ENCODE measurements at places on chromosomes 11 and 22.

GRCh38 chr11:76152086-76152681 is 54.1 kb downstream of the WNT11 start:
- DNase-seq = peak; percentile 95

DNA sequence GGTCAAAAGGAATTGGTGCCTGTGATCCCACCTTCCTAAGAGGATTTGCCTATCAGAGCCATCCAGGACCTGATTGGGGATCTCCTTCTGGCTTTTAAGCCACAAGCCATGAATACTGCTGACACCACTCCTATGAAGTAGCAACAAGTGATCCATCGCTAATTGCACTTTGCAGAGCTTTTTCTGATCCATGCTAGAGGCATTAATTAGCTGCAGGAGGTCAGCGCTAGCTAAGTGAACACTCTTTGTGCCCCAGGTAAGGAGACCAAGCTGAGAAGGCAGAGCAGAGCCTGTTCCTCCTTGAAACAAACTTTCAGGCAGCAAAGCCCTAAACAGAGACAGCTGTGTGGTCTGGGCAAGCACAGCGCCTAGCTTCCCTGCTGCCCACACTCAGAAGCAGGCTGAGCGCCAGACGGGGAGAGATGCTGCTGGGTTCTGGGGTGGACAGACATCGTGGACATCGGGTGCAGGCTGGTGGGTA is 122.2 kb downstream of the ABTB2 start:
- no peak for DNase-seq

- DNase-seq = no peak
These were observed 52.5 kb downstream of the TRIM44 start for GRCh38 chr11:35714882-35715627.

DNA sequence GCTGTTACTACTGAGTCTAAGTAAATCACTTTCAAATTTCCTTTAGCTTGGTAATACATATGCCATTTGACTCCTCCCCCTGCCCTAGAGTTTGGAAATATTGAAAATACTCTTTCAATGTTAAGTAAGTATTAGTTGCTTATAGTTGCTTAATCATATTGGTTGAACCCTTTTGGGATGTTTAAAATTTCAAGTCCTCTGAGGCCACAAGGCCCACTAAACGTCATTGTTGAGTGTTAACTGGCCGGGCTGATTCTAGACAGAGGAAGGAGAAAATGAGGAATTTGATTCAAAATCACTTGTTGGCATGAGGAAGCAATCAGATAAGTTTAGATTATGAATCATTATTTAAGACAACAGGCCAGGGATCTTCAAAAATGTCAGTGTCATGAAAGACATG is 8.5 kb downstream of the NAV2 start:
- no peak for DNase-seq

DNA sequence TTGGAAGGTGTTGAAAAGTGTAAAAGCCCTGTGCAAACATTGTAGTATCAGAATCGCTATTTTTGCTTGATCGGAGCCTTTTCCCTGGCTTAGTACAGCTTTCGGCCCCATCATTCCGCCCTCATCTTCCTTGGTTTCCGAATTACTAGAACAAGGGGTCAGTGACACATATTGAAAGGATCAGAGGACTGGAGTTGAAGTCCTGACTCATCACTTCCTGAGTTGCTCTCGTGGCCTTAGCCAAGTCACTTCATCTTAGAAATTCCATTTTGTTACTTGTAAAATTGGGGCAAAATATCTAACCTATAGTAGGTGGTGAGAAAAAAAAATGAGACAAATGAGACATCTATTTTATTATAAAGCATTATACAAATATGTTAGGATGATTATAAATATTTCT is 375.0 kb downstream of the NTM start:
- DNase-seq = no peak

DNA sequence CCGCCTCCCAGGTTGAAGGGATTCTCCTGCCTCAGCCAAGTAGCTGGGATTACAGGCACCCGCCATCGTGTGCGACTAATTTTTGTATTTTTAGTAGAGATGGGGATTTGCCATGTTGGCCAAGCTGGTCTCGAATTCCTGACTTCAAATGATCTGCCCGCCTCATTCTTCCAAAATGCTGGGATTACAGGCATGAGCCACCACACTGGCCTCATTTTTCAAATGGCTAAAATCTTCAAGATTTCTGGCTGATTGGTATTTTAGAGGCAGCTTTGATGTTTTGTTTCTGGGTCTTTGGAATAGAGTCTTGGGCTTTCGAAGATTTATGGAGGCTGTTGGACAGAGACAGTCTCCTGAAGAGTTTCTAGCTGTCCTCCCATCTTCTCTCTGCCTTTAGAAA is 5.8 kb upstream of the SLC3A2 start:
- DNase-seq = no peak

GRCh38 chr11:42596576-42597145 is 715.1 kb upstream of the API5 start:
- DNase-seq = no peak

GRCh38 chr11:101974771-101975170 is 58.4 kb upstream of the ANGPTL5 start:
- DNase-seq = no peak

DNA sequence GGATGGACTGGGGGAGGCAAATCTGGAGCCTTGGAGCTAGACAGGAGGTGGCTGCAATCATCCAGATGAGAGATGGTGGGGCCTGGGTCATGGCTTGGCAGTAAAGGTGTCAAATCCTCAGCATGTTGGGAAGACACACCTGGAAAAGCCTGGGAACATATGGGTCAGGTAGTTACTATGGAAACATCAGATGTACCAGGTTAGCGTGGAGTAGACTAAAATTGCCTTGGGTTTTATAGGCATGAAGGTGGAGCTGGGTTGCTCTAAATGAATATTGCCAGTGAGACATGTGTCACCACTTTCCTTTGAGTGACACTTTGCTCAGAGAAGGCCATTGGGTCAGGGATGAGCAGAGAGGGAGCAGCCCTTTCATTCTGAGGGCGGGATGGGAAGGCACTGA is 473.7 kb downstream of the TBC1D22A start:
- no peak for DNase-seq

DNA sequence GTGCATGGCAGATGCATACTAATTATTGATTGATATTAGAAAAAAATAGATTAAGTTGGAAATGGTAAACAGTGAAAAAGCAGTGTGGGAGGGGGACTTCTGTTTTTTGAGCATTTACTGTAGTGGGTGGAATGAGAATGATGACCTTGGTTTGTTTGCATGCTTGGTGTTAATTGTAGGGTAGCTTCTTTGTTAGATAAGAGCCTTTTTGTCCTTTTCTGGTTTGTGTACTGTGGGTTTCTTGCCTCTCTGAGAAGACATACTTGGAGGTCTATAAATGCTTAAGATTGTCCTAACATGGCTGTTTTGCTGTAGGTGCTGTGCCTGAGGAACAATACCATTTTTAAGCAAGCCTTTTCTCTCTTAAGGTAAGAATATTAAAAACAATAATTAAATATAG is 17.0 kb downstream of the MRPL48 start:
- no peak for DNase-seq

- no peak for DNase-seq
These were observed 236.8 kb downstream of the MN1 start for GRCh38 chr22:27564806-27565205.

- DNase-seq = peak; percentile 76
These were observed 14.1 kb downstream of the RPS13 start for GRCh38 chr11:17063171-17064002.

DNA sequence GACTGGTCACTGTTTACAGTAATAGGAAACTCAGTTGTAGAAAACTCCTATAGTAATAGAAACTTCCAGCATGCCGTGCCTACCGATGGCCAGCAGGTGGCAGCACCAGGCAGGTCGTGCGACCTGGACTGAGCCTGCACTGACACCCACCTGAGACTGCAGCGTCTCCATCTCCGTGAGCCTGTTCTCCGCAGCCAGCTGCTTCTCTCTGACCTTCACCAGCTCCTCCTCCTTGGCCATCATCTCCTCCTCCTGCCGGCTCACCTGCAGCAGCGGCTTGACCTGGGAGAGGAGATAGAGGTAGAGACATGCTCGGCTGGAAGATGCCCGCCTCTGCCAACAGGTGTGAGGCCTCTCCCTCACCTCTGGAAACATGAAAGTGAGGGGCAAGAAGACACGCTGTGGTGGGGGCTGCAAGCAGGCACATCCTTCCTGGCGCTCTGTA is 48.5 kb downstream of the APOL1 start:
- DNase-seq = peak; percentile 83

- no peak for DNase-seq
These were observed 81.7 kb downstream of the BARX2 start for GRCh38 chr11:129457321-129457720.

GRCh38 chr11:131353766-131354165 is 16.6 kb upstream of the NTM start:
- no peak for DNase-seq

GRCh38 chr11:24575392-24575791 is 78.5 kb downstream of the LUZP2 start:
- DNase-seq = no peak

DNA sequence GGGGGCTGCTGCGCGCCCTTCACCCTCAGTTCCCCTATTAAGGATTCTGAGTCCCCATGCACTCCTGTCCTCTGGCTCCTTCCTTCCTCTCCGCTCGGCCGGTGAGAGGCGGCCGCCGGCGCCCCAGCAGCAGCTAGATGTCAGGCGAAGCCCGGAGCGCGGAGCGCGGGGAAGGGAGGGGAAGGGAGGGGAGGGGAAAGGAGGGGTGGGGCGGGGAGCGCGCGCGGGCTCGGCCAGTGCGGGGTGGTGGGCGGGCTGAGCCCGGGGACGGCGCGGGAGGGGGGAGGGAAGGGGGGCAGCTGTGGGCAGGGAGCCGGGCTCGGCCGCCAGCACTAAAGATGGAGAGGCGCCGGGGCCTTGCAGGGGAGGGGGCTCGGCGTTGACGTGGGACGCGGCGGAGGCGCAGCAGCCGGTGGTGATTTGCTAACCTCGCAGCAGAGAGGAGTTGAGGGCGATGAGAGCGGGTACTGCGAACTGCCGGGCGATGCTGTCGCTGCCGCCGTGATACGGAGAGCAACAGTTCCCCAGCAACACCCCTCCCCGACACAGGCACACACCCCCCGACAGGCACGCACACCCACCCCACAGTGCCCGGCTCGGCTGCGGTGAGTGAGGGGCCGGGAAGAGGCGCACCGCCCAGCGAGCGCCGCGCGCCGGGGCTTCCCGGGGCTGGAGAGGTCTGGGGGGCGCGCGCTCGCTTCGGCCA is at the start of gene ZBTB16:
Gene ZBTB16, plus strand, starts transcription at position 434 of the 706 bp plus-strand sequence. CDS start 3,590 bp downstream, outside the sequence.
- peak; percentile 59 for DNase-seq

DNA sequence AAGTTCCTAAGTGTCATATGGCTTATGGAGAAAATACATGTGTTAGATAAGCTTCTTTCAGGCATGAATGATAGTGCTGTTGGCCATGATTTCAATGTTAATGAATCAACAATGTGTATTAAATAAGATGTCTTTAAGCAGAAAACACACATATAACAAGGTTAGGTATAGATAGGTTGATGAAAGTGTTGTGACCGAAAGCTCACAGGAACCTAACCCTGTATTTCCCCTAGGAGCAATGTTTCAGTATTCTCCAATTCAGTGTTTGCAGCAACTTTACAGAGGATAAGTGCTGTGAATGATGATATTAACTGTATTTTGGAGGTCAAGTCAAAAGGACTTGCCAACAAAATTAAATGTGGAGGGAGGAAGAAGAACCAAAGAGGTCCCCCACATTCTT is 82.8 kb upstream of the PRDM11 start:
- DNase-seq = no peak

DNA sequence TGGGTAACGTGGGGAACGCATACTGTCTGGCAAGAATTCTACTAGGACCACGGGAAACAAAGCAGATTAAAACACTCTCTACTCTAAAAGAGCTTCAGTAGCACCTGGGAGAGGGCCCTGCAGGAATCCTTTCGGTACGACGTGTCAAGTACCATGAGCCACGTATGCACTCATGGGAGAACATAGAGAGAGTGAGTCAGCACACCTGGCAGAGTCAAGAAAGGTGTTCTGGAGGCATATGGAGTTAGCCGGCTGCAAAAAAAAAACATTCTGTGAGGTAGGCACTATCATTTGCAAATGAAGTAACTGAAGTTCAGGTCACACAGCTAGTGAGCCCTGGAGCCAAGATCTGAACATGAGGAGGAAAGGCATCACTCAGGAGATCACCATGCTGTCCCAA is 71.1 kb upstream of the BID start:
- no peak for DNase-seq

DNA sequence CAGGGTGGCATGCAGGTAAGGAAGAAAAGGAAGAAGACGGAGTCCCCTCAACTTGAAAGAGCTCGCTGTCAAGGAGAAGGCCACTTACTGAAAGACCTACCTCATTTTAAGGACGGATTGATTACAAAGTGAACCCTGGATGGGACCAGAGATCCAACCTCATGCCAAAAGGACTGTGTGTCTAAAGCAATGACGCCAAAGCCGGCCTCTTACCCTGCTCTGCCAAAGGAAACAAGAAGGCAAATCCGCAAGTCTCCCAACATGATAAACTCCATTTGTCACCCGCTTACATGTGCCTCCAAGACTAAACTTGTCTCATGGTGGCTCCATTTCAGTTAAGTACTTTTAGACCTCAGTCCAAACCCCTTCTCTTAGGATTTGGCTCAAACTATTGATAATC is 148.7 kb upstream of the MTMR2 start:
- DNase-seq = no peak

DNA sequence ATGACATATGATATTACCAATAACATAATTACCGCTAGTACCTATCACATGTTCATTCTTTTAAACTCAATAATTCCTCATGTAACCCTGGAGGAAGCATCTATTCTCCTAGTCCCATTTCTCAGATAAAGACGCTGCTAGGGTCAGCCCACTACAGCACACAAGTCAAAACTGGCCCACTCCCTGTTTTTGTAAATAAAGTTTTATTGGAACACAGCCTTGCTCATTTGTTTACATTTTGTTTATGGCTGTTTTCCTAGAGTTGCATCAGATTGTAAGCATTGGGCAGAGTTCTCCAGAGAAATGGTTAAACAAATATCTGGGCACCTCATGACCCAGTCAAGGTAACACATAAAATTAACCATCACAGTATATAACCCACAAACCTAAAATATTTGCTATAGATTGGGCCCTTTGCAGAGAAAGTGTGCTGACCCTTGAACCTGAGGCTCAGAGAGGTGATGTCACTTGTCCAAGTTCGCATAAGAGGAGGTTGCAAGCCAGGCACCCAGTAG is 36.8 kb downstream of the MN1 start:
- DNase-seq = no peak

DNA sequence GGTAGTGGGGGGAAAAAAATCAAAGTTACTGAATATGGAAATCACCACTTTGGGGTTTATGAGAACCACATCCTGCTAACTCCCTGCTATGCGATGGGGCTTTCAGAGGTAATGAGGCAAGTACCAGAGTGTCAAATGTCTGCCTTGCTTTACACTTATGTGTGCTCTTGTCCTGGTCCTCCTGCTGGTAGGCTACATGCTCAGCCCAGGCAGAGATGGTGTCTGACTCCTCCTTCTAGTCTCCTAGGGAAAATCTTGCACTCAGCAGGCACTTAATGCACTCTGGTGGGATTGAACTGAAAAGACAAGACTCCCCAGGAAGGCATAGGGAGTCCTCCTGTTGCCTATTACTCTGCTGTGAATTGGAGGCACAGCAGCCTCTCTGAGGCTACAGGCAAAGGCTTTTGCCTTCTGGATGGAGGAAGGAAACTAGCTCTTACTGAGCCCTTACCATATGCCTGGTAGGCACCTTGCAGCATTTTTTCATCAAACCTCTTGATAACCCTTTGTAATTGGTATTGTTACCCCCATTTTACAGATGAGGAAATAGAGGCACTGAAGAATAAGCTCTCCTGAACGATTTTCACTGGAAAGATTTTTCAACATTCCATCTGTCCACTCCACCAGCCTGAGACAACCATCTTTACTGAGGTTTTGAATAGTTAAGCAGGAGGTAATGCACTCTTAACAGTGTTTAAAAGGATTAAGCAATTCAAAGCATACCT is 132.1 kb upstream of the PAX6 start:
- DNase-seq = no peak
